Esophagus squamous epithelium (tissue), 5 donors: ENCODE measurements at places on chromosomes 4 and X.

- no peak overlapping the region for H3K4me3 ChIP-seq
- no peak for DNase-seq
- no peaks in the 10 kb centered on the region for H3K27me3 ChIP-seq
- no peaks in the 10 kb centered on the region for H3K4me1 ChIP-seq
Measured at GRCh38 chr4:126790633-126791032, 842.1 kb upstream of the INTU start.

- H3K36me3 ChIP-seq, result no peaks in the 10 kb centered on the region
- peak overlapping the region; percentile 89 for H3K27ac ChIP-seq
- H3K4me1 ChIP-seq, result peaks cover 60% of the 10 kb centered on the region
- no peak for DNase-seq
Measured at GRCh38 chr4:2793586-2794485, 951 bp downstream of the SH3BP2 start.

DNA sequence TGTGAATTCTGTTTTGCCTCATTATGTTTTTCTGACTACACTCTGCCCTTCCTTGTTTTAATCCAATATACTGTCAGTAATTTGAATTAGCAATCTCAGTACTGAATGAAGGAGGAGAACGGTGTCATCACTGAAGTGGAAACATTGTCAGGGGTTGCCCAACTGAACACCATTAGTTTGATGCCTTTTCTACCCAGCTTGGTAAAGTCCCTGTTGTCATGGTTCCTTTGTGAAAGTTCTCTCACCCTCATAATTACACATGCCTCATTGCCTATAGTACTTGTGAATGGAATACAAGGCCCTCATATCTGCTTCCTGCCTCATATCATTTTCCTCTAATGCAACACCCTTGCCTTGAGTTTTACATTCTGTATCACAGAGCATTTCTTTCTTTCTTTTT lies 76.9 kb downstream of the RRAGB start:
- H3K4me3 ChIP-seq, result no peak overlapping the region
- no peaks in the 10 kb centered on the region for H3K27me3 ChIP-seq
- no peak for DNase-seq
- H3K36me3 ChIP-seq, result no peaks in the 10 kb centered on the region
- no peak overlapping the region for H3K27ac ChIP-seq

DNA sequence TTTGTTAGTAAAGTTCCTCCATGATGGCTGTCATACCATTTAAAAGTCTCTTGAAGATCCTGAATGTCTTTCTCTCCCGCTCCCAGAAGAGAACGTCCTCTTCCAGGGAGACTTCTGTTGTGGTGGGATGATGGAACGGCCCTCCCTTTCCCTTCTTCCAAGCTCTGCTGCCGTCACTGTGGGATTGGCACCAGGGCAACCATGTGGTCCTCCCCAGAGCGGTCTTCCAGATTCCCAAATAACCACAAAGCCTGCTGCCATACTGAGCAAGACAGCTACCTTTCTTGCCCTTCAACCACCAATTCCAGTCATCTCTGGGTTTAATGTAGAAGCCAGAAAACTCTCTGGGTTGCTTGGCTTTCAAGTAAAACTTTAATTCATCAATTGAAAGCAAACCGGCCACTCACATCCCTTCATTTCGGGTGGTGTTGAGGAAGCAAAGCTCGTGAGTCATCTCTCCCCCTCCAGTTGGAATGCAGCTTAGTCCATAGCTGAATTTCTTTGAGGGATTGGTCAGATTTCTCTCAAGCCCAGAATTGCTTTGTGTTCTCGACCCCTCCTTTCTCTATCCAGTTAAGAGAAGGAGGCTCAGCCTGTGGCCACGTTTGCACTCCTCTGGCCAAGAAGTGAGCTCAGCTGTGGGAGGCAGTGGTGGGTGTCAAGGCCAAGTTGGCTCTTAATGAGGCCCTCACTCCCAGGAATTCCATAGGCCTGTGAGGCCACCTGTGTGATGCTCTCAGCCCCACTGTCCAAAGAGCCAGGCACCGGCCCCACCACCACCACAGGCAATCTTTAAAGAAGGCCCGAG lies 36.9 kb downstream of the FHDC1 start:
- no peaks in the 10 kb centered on the region for H3K4me1 ChIP-seq
- no peaks in the 10 kb centered on the region for H3K27me3 ChIP-seq
- no peaks in the 10 kb centered on the region for H3K36me3 ChIP-seq
- DNase-seq, result no peak
- H3K4me3 ChIP-seq, result no peak overlapping the region

DNA sequence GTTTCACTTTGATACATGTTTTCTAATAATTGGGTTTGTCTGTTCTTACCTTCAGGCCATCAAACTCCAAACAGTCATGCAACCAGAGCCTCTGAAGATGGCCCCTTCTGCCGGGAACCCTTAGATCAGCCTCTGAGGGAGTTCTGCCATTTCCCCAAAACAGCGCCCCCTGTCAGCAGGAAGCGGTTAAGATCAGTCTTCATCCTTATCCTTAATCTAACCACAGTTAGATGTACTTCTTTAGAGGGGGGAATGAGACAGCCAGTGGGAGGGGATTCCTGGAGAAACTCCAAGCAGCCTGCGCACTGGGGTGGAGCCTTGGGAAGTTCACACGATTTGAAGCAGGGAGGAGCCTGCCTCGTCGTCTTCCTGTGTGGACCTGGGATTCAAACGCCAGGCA lies 185.4 kb downstream of the INPP4B start:
- no peak overlapping the region for H3K4me3 ChIP-seq
- DNase-seq, result no peak
- no peak overlapping the region for H3K27ac ChIP-seq

DNA sequence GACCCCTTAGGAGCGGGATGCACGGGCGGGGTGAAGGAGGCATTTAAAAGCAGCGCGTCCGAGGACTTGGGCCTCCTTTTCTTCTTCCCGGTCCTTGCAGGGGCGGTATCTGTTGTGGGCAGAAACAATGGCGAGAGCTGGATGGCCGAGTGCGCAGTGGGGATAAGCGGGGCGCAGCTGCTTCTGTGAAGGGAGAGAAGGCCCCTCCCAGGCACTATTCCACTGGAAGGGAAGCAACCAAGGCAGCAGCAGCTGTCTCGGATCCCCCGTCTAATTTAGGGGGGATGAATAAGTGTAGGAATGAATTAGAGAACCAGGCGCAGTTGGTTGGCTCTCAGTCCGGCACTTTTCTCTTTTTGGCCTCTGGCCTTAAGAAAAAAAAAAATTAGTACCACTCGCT lies 995 bp downstream of the SMARCA5 start:
- peak overlapping the region; percentile 93 for H3K4me3 ChIP-seq
- peaks cover 7% of the 10 kb centered on the region for H3K4me1 ChIP-seq
- H3K27ac ChIP-seq, result peak overlapping the region; percentile 98
- H3K27me3 ChIP-seq, result no peaks in the 10 kb centered on the region
- DNase-seq, result no peak
- peaks cover 22% of the 10 kb centered on the region for H3K36me3 ChIP-seq

DNA sequence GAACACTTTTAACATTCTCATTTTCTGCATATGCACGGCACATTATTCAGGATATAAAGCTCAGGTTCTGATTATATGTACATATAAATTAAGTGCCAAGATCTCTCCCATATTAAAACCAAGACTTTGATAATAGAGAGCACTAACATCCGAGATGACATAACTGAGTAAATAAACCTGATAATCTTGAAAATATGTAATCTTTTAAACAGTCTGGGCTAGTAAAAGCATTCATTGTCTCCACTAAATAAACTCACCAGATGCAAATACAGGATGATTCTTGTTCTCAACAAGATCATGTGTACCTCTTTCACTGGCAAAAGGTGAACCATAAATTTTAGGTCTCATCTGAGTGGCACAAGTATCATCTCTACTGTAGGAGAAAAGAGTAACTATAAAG lies 942.2 kb downstream of the TRAM1L1 start:
- no peak overlapping the region for H3K4me3 ChIP-seq
- no peaks in the 10 kb centered on the region for H3K27me3 ChIP-seq
- H3K4me1 ChIP-seq, result no peaks in the 10 kb centered on the region

- DNase-seq, result no peak
- H3K27ac ChIP-seq, result no peak overlapping the region
- no peaks in the 10 kb centered on the region for H3K4me1 ChIP-seq
- no peak overlapping the region for H3K4me3 ChIP-seq
Measured at GRCh38 chr4:128169245-128169644, 108.1 kb downstream of the LARP1B start.

GRCh38 chr4:176999935-177000543 lies 207.3 kb upstream of the VEGFC start:
- no peak overlapping the region for H3K27ac ChIP-seq
- H3K36me3 ChIP-seq, result no peaks in the 10 kb centered on the region
- DNase-seq, result no peak
- no peak overlapping the region for H3K4me3 ChIP-seq
- H3K4me1 ChIP-seq, result no peaks in the 10 kb centered on the region

DNA sequence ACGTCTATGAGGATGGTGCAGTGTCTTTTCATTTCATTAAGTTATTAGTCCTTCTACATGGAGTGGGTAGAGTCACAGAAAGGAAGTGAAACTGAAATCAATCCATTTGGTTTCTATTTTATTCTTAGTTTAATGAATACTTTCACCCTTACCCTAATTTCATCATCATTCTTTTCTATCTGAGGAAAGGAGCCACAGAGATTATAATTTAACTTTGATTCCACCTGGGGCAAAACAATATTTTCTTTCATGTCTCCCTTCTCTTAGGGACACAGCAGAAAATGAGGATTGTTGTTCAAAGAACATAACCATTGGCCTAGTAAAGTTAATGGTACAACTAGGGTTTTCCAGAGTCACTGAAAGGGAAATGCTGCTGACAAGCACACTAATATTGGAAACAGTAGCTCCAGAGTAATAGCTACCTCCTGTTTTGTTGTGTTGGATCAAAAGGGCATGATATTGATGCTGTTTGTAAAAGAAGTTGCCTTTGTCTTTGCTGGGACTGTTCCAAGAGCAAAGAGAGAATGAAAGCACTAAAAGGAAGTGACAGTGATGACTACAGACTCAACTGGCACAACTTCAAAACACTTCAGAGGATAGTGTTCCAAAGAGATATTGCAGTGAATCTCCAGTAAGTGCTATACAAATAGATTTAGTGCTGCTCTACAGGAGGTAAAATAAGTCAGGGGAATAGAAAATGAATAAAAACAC lies 247.1 kb upstream of the PITX2 start:
- H3K27ac ChIP-seq, result no peak overlapping the region
- H3K36me3 ChIP-seq, result no peaks in the 10 kb centered on the region
- no peak for DNase-seq
- no peak overlapping the region for H3K4me3 ChIP-seq
- peaks cover 24% of the 10 kb centered on the region for H3K4me1 ChIP-seq
- no peaks in the 10 kb centered on the region for H3K27me3 ChIP-seq

DNA sequence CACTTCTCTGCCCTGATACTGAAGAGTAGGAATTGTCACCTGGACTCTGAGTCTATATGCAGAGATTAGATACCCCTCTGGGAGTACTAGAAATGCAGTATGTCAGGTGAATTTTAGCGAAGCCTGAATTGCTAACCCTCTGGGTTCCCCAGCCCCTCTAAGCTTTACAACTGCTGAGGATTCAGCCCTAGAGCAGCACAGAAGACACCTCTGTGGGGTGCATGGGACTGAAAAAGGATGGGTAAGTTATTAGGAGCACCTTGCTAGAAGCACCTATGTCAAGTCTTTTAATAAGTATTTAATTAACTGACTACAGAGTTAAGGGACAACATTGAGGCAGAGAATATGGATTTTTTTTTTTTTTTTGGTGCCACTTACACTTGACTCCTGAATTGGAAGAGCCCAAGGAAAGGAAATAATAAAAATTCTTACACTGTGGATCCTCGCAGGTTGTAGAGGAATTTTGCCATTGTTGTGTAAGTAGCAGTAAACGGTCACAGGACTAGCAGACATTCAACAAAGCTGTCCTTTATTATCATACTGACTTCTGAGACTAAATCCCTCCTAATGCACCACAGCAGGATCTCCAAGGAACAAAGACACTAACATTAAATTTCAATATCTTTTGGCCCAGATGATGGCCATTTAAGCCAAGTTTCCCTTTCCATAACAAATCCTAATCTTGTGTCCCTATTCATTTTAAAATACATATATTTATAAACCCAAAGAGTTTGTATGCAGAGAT lies 253.2 kb downstream of the ANKRD50 start:
- no peaks in the 10 kb centered on the region for H3K4me1 ChIP-seq
- no peaks in the 10 kb centered on the region for H3K36me3 ChIP-seq
- no peak for DNase-seq
- H3K4me3 ChIP-seq, result no peak overlapping the region
- no peak overlapping the region for H3K27ac ChIP-seq

DNA sequence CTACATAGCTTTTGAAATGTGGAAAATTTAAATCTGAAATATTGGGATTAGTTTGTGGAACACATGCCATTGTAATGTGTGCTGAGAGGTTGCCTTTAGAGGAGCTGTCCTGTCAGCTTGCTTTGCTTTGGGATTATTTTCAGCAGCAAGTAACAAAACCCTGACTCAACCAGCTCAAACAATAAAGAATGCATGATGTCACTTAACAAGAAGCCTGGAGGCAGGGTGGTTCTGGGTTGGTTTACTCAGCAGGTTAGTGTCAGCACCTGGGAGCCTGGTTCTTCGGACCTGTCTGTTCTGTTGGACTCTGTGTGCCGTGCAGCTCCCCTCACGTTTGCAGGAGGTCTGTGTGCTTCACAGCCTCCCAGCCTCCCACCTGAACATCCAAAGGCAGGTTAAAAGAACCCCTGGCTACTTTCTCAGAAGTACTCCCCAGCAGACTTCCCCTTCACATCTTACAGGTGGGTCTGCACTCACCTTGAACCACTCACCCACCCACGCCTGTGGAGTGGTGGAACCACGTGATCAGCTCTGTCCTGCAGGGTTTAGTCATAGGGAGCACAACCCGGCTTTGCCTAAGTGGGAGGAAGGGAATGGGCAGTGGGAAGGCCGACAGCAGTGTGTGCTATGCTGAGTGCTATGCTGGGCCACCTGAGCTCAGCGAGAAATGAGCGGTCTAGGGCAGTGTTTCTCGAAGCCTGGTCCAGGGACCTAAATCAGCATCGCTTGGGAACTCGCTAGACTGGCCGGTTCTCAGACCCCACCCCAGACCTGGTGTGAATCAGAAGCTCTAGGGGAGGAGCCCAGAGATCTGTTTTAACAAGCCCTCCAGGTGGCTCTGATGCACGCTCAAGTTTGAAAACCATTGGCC lies 20.4 kb downstream of the TMEM131L start:
- H3K27me3 ChIP-seq, result no peaks in the 10 kb centered on the region
- H3K4me1 ChIP-seq, result peaks cover 60% of the 10 kb centered on the region
- peak overlapping the region; percentile 7 for H3K4me3 ChIP-seq
- H3K27ac ChIP-seq, result peak overlapping the region; percentile 83
- H3K36me3 ChIP-seq, result no peaks in the 10 kb centered on the region

DNA sequence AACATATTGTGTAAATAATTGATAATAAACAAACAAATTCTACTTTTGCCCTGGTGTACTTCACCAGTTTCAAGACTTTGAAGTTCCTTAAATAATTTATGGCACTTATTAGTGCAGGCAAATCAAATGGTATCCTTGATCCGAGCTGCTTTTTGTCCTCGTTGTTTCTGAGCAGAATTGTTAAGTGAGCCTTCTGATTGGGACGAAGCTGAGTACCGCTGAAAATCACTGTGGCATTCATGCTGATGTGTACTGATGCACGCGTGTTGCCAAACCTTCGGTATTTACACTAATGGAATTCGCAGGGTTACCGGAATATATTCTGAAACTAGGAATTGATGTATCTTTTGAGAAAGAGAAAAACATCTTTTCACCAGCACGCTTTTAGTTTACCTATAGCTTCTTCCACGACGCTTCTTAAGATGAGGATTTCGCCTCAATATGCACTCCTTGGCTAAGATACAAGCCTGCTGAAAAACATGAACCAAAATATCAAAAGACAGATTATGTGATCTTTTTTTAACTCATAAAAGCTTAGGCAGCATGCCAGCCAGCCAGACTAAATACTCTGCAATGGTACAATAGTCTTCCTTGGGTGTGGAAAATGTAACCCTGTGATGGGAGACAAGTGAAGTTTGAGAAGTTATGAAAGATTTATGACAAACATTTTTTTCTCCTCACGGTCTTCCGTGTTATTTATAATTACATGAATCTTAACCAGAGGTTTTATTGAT lies 48.9 kb upstream of the TENM3 start:
- no peak overlapping the region for H3K4me3 ChIP-seq
- DNase-seq, result no peak
- no peaks in the 10 kb centered on the region for H3K4me1 ChIP-seq
- H3K27me3 ChIP-seq, result no peaks in the 10 kb centered on the region
